CD4-positive, alpha-beta T cell treated with Interleukin-2 at 100 ng/mL for 4 hours (primary cell): ENCODE measurements at places on chromosomes 11 and 22.

GRCh38 chr22:30246814-30247376 lies 336 bp upstream of the LIF start:
- peak; percentile 26 for DNase-seq

- DNase-seq = no peak
Measured at GRCh38 chr11:32469791-32470190, 34.5 kb upstream of the WT1 start.

GRCh38 chr22:43976861-43977795 lies 21.9 kb downstream of the SAMM50 start:
- no peak for DNase-seq

GRCh38 chr11:72430741-72431570 lies 3.4 kb downstream of the CLPB start:
- peak; percentile 45 for DNase-seq

- DNase-seq = no peak
Measured at GRCh38 chr11:86769219-86769618, 31.1 kb upstream of the PRSS23 start.
